ENCODE measurements at places on chromosomes 16 and 17.

DNA sequence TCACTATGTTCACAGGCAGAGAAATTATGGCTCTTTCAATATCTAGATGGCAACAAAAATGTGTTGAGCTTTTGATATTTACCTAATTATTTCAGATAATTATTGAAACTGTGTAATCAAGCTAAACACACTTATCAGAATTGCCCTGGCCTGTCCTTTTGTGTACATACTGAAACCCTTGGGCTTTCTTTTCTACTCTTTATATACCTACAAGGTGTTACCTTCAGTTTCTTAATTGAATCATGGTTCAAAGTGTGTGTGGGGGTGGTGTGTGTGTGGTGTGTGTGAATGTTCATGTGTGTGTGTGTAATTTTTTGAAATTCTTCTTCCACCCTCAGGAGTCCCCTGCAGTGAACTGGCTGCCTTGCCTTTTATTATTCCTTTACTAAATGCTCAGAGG lies 506.8 kb upstream of the SOX9 start:
- DNase-seq = no peak

DNA sequence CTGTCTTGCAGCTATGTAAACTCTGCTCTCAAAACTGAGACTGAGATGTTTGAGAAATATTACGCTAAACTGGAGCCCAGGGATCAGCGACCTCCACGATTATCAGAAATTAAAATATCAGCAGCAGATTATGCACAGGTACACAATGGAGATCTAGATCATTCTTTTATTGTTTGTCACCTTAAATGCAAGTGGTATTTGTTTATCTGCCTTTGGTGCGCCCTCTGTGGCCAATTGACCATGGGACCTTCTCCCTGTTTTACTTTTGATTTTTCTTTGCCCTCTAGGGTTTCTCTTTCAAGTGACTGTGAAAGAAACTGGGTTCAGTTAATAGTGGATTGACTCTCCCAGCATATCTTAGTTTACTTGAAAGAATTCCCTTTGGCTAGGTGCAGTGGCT lies 42.1 kb downstream of the PRSS54 start:
- DNase-seq = no peak

- DNase-seq = no peak
These were observed 270.9 kb upstream of the FOXF1 start for GRCh38 chr16:86239381-86239780.

DNA sequence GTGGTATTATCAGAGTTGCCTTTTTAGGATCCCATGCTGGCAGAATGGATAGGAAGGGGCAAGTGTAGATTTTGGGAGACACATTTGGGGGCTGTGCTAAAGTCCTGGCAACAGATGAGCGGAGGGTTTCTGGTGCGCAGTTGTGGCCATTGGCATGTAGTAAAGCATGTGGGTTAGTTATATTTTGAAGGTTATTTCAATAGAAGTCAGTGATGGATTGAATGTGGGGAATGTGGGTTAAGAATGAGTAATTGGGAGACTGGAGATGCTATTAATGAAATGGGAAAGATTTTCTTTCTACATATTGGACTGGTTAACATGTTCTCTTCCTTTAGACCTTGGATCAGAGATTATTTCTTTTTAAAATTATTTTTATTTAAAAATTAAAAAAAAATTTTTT lies 10.0 kb downstream of the DUS2 start:
- no peak for DNase-seq

GRCh38 chr17:17847118-17847689 lies 10.4 kb upstream of the SREBF1 start:
- no peak for DNase-seq

DNA sequence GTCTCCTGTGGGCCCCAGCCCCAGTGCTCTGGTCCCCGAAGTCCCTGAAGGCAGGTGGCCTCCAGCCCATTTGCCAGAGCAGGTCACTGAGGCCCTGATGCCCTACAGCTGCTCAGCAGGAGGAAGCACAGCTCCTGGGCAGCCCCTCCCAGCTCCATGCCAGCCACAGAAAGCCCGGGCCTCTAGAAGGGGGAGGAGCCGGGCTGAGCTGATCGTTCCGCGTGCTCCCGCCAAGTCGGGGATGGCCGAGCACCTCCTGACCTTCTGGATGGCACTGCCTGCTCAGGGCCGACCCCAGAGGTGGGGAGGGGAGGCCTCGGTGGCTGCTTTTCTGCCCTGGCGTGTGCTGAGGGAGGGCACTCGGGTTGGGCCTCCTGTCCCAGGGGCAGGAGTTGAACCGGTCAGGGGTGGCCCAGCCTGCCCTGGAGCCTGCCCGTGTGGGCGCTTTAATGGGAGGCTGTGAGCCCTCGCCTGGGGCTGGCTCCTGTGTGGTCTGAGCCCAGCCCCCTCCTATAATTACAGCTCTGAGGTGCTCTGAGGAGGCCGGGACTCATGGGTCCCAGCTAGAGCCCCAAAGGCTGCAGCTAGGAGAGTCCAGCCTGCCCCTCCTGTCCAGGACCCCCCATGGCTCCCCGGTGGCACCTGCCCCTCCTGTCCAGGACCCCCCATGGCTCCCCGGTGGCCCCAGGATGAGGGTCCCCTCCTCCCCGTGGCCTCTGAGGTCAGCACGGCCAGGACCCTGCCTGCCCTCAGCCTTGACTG lies 29.7 kb downstream of the ZFPM1 start:
- no peak for DNase-seq

GRCh38 chr17:6924208-6924607 lies 71.6 kb upstream of the ALOX12 start:
- DNase-seq = peak; percentile 22

DNA sequence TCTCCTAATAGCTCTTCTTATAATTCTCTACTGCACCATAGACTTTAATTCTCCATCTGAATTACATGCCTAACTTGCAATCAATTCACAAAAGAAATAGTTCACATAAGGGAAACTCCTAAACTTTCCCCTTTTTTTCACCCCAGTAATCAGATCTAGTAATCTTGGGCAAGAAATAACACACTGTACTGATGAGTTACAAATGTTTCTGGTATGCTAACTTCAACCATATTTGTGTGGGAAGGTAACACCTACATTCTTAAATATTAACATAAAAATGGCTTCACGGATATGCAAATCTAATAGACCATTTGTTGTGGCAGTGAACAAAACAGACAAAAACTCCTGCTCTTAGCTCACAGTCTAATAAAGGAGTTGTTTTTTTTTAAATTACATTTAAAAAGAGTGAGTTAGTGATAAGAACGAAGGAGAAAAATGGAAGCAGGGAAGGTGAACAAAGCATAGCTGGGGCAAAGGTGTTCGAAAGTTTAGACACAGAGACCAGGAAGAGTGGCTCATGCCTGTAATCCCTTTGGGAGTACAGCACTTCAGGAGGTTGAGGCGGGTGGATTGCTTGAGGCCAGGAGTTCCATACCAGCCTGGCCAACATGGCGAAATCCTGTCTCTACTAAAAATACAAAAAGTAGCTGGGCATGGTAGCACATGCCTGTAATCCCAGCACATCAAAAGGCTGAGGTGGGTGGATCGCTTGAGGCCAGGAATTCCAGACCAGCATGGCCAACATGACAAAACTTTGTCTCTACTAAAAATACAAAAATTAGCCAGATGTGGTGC lies 34.8 kb downstream of the CMTM3 start:
- DNase-seq = peak; percentile 51

DNA sequence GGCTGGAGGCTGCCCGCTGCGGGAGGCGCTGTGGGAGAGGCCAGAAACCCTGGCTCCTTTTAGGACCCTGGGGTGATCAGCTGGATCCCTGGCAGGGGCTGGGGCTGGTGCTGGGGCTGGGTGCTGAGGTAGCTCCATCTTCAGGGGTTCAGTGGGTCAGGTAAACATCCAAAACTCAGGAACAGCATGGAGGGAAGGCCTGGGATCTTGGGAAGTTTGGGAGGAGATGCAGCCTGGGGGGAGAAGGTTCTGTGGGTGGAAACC lies 21.0 kb downstream of the ADGRG5 start:
- no peak for DNase-seq

DNA sequence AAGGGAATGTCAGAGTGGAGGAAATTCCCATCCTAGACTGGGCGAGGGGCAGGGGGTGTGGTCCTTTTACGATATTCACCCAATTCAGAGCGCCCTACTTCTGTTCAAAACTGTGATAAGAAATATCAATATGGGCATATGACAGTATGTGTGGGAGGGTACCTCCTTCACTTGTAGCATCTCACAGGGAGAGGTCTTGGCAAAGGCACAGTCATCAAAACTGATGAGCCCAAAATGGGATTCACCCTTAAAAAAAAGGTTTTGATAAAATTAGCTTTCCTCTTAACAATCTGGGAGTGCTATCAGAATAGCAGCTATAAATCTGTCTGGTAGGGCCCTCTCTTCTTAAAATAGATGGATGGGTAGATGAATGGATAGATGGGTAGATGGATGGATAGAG lies 967.8 kb upstream of the RBFOX1 start:
- no peak for DNase-seq

GRCh38 chr16:52561910-52562741 lies 15.2 kb upstream of the TOX3 start:
- no peak for DNase-seq

GRCh38 chr17:73271072-73271471 lies 9.4 kb upstream of the CPSF4L start:
- DNase-seq = no peak

DNA sequence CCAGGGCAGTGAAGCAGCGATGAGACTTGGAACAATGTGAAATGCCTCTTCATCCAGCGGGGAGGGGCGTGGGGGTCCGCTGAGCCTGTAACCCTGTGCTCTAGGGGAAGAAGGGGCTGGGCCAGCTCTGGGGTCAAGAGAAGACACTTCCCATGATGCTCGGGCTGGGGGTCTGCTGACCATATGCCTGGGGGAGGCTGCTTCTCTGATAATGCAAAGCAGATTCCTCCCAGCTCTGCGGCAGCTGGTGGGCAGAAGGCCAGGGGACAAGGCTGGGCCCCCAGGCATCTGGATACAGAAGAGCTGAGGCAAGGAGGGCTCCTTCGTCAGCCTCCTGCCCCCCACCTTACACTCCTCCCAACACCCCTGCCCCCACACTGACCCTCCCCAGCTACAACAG lies 24.7 kb downstream of the NGFR start:
- no peak for DNase-seq

GRCh38 chr16:1034230-1035065 lies 38.1 kb upstream of the SSTR5 start:
- DNase-seq = no peak

GRCh38 chr17:57605675-57606105 lies 139.4 kb downstream of the CCDC182 start:
- DNase-seq = peak; percentile 70

DNA sequence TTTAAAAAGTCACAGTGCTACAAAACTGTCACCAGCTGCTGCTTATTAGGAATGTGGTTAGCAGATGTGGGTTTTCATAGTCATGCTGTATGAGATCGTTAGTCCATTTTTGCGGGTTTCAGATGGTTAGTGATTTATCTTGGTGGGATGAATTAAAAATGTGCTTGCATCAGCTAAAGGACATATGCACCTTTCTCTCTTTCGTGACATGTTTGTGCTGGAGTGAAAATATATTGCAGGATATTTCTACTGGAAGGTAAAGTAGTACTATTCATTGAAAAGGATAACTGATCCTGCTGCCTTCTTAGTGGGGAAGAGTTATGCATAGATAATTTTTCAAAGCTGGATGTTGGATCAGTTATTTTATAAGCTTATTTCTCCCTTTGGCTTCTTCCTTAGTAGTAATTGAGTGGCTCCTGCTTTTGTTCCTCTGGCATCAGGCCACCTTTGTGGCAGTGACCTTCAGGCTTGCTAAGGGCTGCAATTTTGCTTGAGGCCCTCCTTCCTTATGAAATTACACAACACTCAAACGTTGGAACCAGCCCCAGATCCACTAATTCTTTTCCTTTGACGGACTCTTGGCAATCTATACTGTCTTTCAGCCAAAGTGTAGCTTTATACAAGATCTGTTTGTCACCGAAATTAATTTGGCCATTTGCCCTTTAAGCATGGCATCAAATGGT lies 7.5 kb upstream of the SNTB2 start:
- peak; percentile 83 for DNase-seq
